ENCODE measurements at places on chromosomes 1 and 21. TPM values are rescaled to one million over a fixed set of nuclear protein-coding genes. Genes with fewer than 3 reads are reported as not detected.

The KRTAP8-1 gene
- total RNA-seq: not detected

- peak; percentile 91 for DNase-seq
Measured at GRCh38 chr1:248873409-248873992, 14.6 kb upstream of the ZNF692 start.

The ZNF648 gene
- total RNA-seq: not detected

The SLC35A3 gene
- total RNA-seq: 35.6 TPM

The SELE gene
- not detected for total RNA-seq

The FOXO6 gene
- total RNA-seq: not detected

DNA sequence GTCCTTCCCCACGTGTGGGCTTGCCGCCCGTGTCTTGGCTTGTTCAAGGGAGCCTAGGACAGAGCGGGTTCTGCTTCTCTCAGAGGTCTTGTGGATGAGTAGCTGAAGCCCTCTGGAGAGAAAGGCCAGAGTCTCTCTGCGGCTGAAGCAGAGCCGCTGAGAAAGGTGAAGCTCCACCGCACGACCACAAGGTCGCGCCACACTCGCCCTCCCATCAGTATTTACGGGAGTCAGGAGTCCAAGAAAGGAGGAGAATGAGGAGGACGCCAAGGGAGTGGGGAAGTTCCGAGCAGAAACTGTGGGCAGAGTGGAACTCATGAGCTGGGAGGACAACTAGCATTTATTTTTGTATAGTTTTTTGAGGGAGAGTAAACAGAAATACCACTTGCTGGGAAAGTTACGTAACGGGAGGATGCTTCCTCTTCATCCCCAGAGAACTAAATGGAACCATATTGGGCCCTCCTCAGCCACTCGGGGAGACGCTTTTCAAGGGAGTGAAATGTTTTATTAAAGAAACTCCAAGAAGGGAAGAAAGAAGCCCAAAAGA lies 51.6 kb upstream of the HAO2 start:
- DNase-seq: no peak

The FYB2 gene
- not detected for total RNA-seq

The NEXN gene
- 6.0 TPM for total RNA-seq

The ADAMTS5 gene
- 12.2 TPM for total RNA-seq

- peak; percentile 9 for DNase-seq
Measured at GRCh38 chr1:81998165-81998564, 197.4 kb downstream of the ADGRL2 start.

DNA sequence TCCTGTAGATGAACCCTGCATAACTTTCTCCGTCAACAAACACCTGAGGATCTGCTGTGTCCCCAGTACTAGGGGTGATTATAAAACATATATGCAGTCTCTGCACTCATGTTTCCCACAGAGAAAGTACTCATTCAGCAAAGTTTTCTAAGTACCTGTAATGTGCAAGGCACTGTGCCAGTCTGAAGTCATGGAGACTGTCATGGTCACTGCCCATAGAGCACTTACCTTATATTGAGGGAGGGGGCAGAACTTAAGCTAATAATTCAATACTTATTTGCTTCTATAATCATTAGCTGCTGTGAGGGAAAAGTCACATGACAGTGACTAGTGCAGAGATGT lies 41.2 kb downstream of the MAP3K21 start:
- DNase-seq: no peak

- DNase-seq: peak; percentile 72
Measured at GRCh38 chr1:85314726-85315125, 38.3 kb upstream of the BCL10 start.

DNA sequence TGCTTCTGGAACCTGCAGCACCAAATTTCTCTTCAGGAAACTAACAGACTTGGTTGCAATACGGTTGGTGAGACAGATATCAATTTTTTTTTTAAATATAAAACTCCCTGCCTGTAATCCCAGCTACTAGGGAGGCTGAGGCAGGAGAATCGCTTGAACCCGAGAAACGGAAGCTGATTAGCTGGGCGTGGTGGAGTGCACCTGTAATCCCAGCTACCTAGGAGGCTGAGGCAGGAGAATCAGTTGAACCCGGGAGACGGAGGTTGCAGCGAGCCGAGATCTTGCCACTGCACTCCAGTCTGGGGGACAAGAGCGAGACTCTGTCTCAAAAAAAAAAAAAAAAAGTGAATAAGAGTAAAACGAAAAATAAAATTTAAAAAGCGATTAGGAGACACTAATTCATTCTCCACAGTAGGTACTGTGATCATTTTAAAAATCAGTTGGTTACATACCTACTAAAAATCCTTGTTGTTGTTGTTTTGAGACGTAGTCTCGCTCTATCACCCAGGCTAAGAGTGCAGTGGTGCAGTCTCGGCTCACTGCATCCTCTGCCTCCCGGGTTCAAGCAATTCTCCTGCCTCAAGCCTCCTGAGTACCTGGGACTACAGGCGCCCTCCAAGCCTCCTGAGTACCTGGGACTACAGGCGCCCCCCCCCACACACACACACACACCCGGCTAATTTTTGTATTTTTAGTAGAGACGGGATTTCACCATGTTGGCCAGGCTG lies 796 bp upstream of the RBM8A start:
- no peak for DNase-seq

The TSPEAR gene
- not detected for total RNA-seq

The TMEM81 gene
- total RNA-seq: 0.22 TPM

DNA sequence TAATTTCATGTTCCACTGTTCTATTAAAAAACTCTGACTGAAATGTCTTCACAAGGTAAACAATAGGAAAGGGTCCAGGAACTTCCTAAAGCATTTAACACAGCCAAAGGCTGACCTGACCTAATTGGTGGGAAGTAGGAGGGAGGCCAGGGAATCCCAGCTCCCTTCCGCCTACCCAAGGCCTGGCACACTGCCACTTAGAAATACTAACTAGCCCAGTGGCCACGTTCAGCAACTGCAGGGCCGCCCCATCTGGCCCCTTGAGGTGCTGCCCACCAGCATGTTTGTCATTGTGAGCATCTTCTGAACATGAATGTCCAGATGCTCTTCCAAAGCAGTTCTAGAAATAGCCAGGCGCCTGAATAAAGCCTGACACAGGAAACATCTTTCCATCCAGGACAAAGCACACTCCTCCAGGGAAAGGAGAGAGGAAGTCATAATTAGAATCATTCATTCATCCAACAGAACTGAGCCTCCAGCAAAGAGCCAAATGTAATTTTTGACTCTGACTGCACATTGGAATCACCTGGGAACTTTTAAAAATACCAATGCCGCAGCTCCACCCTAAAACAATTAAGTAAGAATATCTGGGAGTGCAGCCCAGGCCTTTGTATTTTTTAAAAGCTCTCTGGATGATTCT lies 44.6 kb upstream of the BCL9 start:
- DNase-seq: peak; percentile 31

DNA sequence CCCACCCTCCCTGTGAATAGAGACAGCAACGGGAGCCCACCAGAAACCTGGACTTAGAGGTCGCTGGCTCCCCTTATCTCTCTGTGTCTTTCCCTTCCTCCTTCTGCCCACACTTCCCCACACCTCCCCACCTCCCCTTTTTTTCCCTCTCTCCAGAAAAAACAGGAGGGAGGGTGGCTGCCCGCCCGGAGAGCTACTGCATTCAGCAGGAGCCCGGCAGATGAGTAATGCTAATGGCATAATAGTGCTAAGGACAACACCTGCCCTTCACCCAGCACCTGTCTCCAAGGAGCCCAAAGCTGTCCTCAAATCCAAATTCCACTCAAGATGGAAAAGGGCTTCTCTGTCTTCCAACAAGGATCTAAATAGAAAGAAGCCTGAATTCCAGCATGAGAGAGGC lies 11.4 kb upstream of the PRELP start:
- DNase-seq: peak; percentile 67

The ANGPTL7 gene
- total RNA-seq: 0.22 TPM

The HES3 gene
- total RNA-seq: not detected
